ENCODE measurements at places on chromosomes 16 and 17.

GRCh38 chr16:24966634-24967033 lies 48.5 kb downstream of the ARHGAP17 start:
- no peak for DNase-seq

DNA sequence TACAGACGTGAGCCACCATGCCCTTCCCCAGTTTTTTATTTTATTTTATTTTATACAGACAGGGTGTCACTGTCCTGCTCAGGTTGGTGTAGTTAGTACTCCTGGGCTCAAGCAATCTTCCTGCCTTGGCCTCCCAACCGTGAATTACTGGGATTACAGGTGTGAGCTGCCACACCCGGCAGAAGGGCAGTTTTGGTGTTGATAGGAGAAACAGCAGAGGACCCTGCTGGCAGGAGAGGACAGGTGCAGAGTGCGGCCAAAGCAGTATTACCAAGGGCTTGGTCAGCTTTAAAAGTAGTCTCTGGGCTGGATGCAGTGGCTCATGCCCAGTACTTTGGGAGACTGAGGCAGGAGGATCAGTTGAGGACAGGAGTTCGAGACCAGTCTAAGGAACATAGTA lies 22.9 kb downstream of the FOXK2 start:
- DNase-seq = no peak

DNA sequence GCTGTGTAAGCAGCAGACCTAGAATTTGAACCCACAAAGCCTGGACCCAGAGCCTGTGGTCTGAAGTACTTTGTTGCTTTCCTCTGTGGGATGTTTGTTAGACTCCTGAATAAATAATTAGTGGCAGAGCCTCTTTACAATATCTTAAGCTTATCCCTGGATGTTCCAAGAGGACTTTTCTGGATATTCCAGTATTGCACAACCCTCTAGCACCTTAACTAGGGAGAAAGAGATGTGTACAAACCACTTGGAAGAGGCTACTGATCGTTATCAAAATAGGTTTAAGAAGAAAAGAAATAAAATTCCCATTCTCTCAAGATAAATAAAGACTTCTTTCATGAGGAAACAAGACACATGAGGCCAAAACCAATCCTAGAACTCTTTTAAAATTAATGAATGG lies 632.4 kb downstream of the CDH11 start:
- no peak for DNase-seq

DNA sequence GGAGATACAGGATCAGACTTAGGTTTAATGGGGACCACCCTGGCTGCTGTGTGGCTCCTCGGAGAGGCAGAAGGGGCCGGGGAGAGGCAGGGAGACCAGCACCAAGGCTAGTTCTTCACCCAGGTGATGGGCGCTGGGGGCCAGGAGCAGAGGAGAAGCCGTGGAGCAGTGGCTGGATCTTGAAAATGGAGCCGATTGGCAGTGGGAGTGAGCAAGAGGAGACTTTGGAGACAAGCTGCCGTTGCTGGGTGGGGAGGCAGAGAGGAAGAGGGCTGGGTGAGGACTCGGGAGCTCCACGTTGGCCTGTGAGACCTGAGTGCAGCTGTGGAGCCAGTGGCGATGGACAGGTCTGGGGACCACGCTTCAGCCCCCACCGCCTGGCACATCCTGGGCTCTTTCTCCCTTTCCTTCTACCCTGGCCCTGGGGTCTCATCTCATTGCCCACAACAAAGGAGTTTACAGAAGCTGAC lies 9.0 kb downstream of the RAB11FIP4 start:
- no peak for DNase-seq

GRCh38 chr17:14298221-14298946 lies 2.5 kb upstream of the HS3ST3B1 start:
- DNase-seq = no peak

- no peak for DNase-seq
Observed at GRCh38 chr17:73232587-73233373, 28.9 kb downstream of the CPSF4L start.
